CD4-positive, alpha-beta T cell (primary cell): ENCODE measurements at places on chromosomes 1 and 21.
A peak's percentile ranks its signal among the peaks of the same experiment; 100 is the strongest.

- no peaks in the 10 kb centered on the region for H3K27me3 ChIP-seq
- DNase-seq = no peak
- H3K36me3 ChIP-seq = no peaks in the 10 kb centered on the region
Measured at GRCh38 chr1:160774886-160775719, 20.9 kb upstream of the LY9 start.

DNA sequence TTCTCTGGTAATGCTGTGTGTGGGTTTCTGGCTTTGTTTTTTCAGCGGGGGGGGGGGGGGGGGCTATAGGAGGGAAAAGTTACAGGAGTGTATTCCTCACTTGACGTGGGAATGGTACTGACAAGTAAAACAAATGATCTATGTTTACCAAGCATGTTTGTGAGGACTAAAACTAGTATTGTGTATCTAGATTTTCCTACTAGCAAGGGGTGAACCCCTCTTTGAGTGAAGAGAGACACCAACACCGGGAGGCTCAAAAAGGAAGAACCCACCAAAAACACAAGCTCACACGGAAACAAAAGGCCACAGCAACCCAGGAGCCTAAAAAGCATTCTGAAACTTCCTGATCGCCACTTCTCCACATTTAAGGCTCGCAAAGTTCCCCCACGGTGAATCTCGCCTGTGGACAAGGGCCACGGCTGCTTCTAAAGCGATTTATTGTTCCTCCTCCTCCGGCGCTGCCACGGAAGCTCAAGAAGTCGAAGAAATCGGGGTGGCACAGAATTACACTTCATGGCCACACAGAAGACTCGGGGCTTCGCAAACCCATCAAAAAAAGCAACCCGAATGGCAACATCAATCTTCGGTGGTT lies 703 bp downstream of the PUM1 start:
- H3K27ac ChIP-seq = peak overlapping the region; percentile 92
- H3K27me3 ChIP-seq = no peaks in the 10 kb centered on the region
- peaks cover 36% of the 10 kb centered on the region for H3K4me1 ChIP-seq
- H3K36me3 ChIP-seq = no peaks in the 10 kb centered on the region
- DNase-seq = no peak

DNA sequence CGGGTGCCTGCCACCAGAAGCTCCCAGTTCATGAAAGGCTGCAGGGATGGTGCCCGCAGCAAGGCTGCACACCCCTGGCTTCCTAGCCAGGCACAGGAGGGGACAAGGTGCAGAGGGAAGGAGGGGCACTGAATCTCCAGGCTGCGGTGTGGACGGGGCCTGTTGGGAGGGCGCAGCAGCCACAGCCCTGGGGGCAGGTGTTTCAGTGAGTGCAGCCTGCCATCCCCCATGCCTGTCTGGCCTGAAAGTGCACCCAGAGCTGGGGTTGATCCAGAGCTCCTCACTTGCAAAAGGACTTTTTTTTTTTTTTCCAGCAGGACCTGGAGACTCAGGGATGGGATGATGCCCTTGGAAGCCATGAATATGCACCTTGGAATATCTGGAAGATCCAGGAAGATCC lies 153.7 kb upstream of the C1orf174 start:
- H3K4me3 ChIP-seq = no peak overlapping the region
- no peak overlapping the region for H3K27ac ChIP-seq
- no peak for DNase-seq
- peaks cover 7% of the 10 kb centered on the region for H3K27me3 ChIP-seq
- no peaks in the 10 kb centered on the region for H3K4me1 ChIP-seq

DNA sequence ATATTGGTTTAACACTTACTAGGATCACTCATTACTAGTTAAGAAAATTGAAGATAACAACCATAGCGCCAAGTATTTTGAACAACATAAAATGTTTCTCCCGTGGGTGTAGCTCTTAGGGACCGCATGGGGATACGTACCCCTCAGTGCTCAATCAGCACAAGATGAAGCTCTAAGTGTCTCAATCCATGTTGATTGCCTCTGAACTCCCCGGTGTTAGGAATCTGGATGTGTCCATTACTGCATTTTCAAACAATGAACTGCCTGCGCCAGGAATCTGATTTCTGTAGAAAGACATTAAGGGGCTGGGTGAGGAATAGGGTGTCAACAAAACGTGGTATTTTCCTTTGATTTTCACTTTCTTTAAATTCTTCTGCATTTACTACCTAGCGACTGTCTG lies 100.2 kb downstream of the LMO4 start:
- H3K4me1 ChIP-seq = no peaks in the 10 kb centered on the region
- DNase-seq = no peak
- H3K36me3 ChIP-seq = no peaks in the 10 kb centered on the region
- H3K4me3 ChIP-seq = no peak overlapping the region
- no peak overlapping the region for H3K27ac ChIP-seq

GRCh38 chr1:46812996-46813857 lies 14.4 kb downstream of the CYP4B1 start:
- H3K4me3 ChIP-seq = no peak overlapping the region
- no peaks in the 10 kb centered on the region for H3K27me3 ChIP-seq
- H3K27ac ChIP-seq = no peak overlapping the region
- DNase-seq = no peak
- H3K4me1 ChIP-seq = no peaks in the 10 kb centered on the region
- H3K36me3 ChIP-seq = no peaks in the 10 kb centered on the region

- H3K36me3 ChIP-seq = no peaks in the 10 kb centered on the region
- no peaks in the 10 kb centered on the region for H3K27me3 ChIP-seq
- no peaks in the 10 kb centered on the region for H3K4me1 ChIP-seq
- H3K27ac ChIP-seq = no peak overlapping the region
- DNase-seq = no peak
Measured at GRCh38 chr21:16834791-16835190, 678.1 kb upstream of the CXADR start.

GRCh38 chr1:211734359-211734758 lies 58.9 kb upstream of the NEK2 start:
- H3K27me3 ChIP-seq = no peaks in the 10 kb centered on the region
- H3K4me1 ChIP-seq = peaks cover 27% of the 10 kb centered on the region
- no peaks in the 10 kb centered on the region for H3K36me3 ChIP-seq
- no peak for DNase-seq
- no peak overlapping the region for H3K4me3 ChIP-seq

DNA sequence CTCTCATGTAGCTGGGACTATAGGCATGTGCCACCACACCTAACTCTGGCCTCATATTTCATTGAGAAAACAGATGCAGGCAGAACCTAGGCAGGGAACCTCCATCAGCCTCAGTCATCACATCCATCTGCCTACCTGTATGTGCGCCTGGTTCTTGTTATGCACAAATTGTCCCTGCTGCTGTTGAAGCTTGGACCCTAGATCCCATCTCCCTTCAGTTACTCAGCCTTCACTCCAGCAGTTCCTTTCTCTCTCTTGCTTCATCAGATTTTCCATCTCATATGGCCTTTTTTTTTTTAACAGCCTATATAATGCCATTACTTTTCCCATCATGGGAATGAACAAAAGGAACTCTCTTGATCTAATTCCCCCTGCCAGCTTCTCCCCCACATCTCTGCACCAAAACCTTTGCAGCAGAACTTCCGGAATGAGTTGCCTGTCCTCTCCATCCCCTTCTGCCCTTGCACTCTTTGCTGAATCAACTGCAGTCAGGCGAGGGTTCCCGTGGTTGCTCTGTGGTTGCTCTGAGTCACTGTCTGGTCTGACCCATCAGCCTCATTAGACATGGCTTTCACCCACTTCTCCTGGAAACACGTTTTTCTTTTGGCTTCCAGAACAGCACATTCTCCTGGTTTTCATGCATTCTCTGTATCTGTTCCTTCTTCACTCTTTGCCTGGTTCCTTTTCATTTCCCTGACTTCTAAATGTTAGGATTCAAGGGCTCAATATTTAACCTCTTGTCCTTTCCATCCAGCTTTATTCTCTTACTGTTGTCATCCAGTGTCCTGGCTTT lies 41.5 kb downstream of the UBE4B start:
- no peak overlapping the region for H3K27ac ChIP-seq
- H3K27me3 ChIP-seq = no peaks in the 10 kb centered on the region
- no peak overlapping the region for H3K4me3 ChIP-seq
- H3K36me3 ChIP-seq = peaks cover 16% of the 10 kb centered on the region
- DNase-seq = peak; percentile 41

DNA sequence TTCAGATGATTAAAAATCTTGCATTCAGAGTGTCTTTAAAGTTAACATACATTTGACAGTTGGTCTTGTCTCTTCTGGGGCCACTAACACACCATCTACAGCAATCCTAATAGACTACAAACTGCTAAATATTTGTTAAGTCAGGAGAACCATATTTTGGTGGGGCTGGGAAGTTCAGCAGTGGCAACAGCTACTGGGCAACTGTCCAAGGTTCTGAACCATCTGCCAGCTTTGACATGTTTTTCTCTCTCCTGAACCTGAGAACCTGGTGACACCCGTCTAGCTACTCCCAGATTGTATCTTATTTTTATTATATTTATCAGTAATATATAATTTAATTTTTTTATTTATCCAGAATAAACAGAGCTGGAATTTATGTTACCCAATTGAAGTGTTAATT lies 199.0 kb upstream of the DPYD start:
- H3K4me1 ChIP-seq = no peaks in the 10 kb centered on the region
- no peaks in the 10 kb centered on the region for H3K27me3 ChIP-seq
- no peak overlapping the region for H3K27ac ChIP-seq
- H3K4me3 ChIP-seq = no peak overlapping the region
- no peak for DNase-seq

DNA sequence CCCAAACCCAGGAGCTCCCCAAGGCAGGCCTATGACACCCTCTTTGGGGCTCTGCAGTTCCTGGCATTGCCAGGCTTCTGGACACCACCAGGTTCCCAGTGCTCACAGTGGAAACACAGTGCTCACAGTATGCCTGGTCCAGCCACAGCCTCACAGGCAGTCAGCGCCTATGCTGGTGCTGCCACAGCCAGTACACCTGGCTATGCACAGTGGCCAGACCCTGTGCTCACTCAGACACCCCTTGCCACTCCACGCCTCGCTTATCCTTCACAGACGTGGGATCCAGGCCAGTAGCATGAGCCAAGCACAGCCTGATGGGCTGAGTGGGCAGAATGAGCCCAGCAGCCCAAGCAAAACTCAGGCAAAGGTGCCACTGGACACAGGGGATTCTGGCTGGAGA lies 579.2 kb upstream of the ADGRL2 start:
- H3K36me3 ChIP-seq = no peaks in the 10 kb centered on the region
- no peaks in the 10 kb centered on the region for H3K4me1 ChIP-seq
- DNase-seq = no peak
- no peak overlapping the region for H3K4me3 ChIP-seq

DNA sequence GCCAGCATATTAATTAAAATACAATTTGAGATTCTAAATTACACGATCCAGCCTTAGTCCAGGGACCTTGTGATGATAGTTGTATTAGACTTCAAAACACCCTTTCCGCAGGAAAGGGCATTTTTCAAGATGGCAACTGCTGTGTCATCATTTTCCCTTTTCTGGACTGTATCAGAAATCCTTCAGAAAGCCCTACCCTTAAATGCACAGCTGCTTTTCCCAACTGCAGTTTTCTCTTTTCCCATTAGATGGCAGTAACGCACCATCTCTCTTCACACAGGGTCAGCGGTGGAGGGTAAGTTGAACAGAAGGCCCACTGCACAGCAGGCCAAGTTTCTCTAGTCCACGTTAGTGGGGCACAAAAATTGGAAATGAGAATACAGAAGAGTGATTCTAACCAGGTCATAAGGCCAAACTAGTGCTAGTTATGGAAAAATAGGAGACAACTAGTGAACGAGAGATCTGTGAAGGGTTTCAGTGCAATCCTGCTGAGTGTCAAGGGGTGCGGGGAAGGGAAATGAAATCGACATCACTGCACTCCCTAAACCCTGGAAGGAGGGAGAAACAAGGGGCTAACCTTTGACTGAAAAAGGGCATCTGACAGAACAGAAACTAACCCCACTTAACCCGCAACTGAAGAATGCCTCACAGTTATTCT lies 22.1 kb upstream of the TDRD10 start:
- H3K27ac ChIP-seq = no peak overlapping the region
- H3K4me3 ChIP-seq = no peak overlapping the region
- DNase-seq = peak; percentile 39
- H3K36me3 ChIP-seq = no peaks in the 10 kb centered on the region
- H3K27me3 ChIP-seq = no peaks in the 10 kb centered on the region

DNA sequence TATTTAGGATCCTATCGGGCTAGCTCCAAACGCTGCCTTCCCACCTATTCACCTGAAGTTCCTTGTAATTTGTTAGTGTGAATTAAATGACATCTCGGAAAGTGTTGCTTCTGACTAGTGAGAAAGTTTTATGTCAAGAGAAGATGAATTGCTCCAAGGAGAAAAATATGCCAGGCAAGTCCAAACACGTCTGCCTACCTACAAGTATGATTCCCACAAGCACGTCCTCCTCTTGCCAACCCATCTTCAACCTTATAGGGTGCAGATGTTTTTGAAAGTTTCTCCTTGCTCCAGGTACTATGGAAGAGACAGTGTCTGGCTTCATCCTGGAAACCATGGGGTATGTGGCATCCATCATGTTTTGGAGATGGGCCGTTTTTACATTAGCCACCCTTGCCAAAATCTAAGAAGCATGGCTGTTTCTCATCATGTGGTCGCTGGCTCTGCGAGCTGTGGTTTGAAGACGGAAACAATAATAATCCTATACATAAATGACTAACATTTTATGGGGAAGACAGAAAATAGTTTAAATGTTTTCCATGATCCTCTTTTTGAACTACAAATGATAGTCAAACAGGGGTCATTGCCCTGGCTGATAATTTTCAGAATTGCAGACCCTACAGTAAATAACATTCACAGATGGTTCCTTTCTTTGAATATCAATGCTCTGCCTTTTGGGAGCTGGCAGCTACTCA lies 505.8 kb downstream of the SMYD3 start:
- H3K27me3 ChIP-seq = no peaks in the 10 kb centered on the region
- no peak overlapping the region for H3K27ac ChIP-seq
- no peaks in the 10 kb centered on the region for H3K36me3 ChIP-seq
- H3K4me1 ChIP-seq = no peaks in the 10 kb centered on the region
- H3K4me3 ChIP-seq = no peak overlapping the region
- DNase-seq = no peak

DNA sequence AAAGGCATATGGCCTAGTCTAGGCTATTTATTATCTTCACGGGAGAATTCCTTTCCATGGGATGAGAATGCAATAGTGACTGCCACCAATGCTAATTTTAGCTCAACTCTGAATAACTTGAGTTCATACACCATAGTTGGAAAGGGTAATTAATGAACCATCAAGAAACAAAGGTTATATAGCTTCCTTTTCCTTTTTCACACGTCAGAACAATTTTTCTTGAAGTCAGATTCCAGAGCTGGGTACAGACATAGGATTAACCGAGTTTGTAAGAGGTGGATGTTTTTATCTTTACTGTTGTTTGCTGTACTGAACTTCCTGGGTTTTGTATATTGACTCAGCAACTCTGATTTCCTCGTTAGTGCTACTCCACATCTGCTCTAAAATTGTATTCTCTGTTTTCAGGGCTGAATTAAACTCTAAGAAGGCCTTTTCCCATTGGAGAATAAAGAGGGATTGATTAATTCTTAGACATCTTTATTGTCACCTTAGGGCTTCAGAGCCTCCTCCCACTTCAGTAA lies 262.0 kb downstream of the NUF2 start:
- DNase-seq = no peak
- no peaks in the 10 kb centered on the region for H3K36me3 ChIP-seq
- H3K27me3 ChIP-seq = no peaks in the 10 kb centered on the region
- H3K4me3 ChIP-seq = no peak overlapping the region
